Cerebellum (tissue), 4 donors: ENCODE measurements at places on chromosomes 7 and 10. TPM values are rescaled to one million over a fixed set of nuclear protein-coding genes. Genes with fewer than 3 reads are reported as not detected.

Gene ATP6V0A4
- total RNA-seq, result 1.8 TPM

Gene GRM3
- total RNA-seq, result 74.5 TPM

Gene UFSP1
- 2.3 TPM for total RNA-seq

Gene PBLD
- 12.8 TPM for total RNA-seq

Gene FFAR4
- total RNA-seq, result 0.18 TPM

Gene PKD2L1
- not detected for total RNA-seq
